ENCODE measurements at places on chromosomes 6 and 20. TPM values are rescaled to one million over a fixed set of nuclear protein-coding genes. Genes with fewer than 3 reads are reported as not detected.
A peak's percentile ranks its signal among the peaks of the same experiment; 100 is the strongest.

The SLA2 gene
- not detected for total RNA-seq

The GSTA2 gene
- total RNA-seq = 0.32 TPM

DNA sequence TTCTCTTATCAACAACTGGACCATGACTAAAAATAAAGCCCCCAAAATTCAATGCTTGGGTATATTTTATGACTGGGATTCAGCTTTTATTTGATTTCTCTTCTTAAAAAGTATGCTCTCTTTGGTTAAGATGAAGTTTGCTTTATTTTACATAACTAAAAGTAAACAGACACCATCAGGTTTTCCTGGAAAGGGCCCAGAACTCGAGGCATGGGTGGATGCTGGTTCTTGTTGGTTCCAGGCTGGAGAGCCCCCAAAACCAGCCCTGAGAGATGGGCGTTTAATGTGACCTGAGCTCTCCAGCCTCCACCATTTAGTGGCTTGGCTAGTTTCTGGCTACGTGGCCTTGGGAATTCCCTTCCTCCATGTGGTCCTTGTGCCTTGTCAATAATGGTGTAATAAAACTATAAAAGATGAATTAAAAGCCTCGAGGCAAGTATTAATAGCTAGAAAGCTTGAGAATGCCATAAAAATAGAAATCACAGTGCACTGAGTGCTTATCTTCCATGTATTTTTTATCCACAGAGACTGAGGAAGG is 34.1 kb downstream of the BANF2 start:
- no peak for DNase-seq

DNA sequence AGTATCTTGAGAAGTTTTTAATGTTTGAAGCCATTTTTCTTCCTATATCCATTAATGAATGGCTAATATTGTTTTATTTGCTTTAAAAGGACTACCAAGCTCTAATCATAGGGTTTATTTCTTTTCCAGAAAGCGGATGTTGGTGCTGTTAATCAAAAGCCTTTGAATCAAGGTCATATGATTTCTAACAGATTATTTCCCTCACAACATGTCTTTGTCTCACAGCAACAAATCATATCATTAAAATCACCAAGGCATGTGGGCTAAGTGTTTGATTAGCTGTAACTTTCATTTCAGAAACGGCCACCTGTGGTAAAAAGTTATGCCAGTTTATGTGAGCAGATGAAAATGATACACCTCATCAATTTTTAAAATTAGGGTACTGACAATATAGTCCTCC is 21.7 kb downstream of the TRAF3IP2 start:
- DNase-seq = peak; percentile 70

The SIRPB1 gene
- total RNA-seq = 1.8 TPM

The TP53TG5 gene
- total RNA-seq = not detected

The DLK2 gene
- 0.83 TPM for total RNA-seq

The MRPS18B gene
- 126 TPM for total RNA-seq

GRCh38 chr6:162181741-162182401 is 545.7 kb downstream of the PRKN start:
- DNase-seq = no peak

DNA sequence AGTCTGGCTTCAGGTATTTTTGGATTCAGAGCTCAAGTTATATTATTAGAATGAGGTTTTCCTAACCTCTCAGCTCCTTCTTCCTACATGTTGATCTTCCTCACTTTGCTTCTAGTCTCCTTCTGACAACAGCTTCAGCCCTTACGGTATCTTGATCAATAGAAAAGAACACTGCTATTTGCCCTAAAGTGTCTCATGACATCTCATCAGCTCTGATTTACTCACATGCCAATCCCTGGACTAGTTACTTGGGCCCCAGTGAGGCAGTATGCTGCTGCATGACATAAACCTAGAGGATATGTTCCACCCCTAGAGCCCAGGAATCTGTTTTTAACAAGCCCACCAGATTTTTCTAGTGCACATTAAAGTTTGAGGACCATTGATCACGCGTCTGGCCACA is 110.3 kb downstream of the UNC5CL start:
- DNase-seq = no peak

- DNase-seq = no peak
Measured at GRCh38 chr6:46549155-46549554, 57.9 kb upstream of the RCAN2 start.

DNA sequence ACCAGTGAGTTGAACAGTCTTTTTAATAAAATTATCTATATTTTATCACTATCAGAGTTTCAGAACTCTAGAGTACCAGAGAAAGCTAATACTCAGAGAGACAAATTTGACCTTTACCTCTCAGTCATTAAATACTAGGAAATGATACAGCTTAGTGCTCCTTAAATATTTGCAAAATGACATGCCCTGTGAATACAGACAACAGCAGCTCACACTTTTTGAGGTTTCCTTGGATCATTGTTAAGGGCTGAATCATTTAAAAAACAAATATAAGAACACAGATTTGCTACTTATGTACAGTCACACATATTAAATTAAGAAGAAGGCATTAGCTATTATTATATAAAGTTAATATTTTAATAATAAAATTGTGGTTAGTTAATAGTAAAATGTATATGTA is 1158.7 kb upstream of the EYS start:
- DNase-seq = no peak

The RHAG gene
- total RNA-seq = not detected

DNA sequence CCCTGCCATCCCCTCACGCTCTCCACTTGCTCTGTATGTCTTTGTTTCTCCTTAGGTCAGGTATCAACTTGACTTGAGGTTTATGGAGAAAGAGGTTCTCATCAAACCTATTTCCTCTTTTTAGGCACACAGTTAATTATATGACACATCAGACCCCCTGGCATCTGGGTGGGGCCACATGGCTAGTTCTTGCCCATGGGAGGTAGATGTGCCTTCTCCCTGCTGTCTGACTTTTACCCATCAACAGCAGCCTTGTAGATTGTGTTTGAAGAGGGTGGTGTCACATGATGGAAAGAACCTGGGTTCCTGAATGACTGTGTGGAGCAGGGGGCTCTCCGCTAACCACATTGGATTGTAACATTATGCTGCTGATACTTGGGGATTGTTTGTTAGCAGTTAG is 7.2 kb upstream of the UQCC2 start:
- no peak for DNase-seq

DNA sequence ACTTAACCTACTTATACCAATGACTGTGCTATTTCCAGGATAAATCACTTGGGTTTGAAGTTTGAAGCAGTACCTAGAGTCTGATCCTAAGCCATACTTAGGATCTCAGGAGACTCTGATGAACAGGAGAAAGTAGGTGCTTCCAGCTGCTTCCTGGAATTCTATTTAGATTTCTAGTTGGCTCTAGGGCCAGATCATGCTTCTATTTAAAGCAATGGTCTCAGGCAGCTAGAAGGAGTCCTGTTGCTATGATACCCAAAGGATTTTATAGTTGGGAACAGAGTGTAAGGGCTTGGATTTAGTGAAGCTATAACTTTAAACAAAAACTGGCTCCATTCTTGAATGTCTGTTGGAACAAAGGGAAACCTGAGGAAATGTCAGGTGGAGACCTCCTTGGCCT is 52.4 kb upstream of the TINAG start:
- no peak for DNase-seq

The ADGRF1 gene
- not detected for total RNA-seq

- DNase-seq = no peak
Measured at GRCh38 chr6:157089851-157090250, 233.5 kb downstream of the TMEM242 start.

The PIGU gene
- total RNA-seq = 32.1 TPM

The MMP24 gene
- total RNA-seq = 0.32 TPM

DNA sequence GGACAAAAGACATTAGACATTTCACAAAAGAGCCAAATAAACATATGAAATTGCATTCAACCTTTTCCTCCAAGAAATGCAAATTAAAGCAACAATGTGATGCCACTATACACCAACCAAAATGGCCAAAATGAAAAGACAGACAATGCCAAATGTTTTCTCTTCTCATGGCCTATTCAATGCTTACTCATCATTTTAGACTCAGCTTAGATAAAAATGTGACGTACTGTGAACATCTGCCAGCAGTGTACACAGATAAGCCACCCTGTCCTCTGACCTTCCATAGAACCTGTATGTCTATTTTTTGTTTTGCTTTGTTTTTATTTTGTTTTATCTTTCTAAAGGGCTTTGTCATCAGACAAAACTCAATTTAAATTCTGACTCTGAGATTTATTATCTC is 385.2 kb downstream of the FRK start:
- DNase-seq = no peak

DNA sequence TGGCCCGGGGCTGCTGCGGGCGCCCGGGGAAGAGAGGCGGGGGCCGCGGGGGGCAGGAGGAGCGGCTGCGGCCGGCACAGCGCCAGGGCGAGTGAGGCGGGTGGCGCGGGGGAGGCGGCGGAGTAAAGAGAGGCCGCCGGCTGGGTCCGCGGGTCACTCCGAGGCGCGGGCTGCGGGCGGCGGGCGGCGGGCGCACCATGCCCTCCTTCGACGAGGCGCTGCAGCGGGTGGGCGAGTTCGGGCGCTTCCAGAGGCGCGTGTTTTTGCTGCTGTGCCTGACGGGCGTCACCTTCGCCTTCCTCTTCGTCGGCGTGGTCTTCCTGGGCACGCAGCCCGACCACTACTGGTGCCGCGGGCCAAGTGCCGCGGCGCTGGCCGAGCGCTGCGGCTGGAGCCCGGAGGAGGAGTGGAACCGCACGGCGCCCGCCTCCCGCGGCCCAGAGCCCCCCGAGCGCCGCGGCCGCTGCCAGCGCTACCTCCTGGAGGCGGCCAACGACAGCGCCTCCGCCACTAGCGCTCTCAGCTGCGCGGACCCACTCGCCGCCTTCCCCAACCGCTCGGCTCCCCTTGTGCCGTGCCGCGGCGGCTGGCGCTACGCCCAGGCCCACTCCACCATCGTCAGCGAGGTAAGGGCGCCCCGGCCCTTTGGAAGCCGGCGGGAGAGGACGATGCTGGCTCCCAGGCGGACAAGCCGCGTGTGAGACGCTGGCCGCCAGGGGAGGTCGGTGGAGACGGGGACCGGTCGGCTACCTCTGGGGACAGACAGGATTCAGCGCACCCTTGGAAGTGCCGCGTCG is at the start of gene SLC22A3:
SLC22A3 (plus strand) TSS at position 156 of the 797 bp plus-strand sequence; CDS start at position 198, 42 bp downstream.
- DNase-seq = no peak

DNA sequence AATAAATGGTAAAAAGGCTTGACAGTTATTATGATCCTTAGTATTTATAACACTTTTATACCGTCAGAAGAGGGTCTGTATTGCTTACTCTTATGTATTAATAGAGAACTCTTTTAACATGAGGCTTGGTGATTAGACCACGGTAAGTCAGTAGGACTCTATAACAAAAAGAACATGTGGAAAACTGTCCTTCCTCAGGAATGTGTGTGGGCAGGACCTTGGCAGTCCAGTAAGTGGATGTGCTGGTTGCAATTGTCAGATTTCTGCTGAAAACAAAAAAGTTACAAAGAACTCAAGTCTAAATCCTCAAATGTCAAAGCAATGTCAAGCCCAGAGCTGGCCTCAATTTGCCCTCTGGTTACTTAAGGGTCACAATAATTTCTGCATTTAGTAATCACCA is 81.1 kb downstream of the PLCG1 start:
- DNase-seq = no peak

DNA sequence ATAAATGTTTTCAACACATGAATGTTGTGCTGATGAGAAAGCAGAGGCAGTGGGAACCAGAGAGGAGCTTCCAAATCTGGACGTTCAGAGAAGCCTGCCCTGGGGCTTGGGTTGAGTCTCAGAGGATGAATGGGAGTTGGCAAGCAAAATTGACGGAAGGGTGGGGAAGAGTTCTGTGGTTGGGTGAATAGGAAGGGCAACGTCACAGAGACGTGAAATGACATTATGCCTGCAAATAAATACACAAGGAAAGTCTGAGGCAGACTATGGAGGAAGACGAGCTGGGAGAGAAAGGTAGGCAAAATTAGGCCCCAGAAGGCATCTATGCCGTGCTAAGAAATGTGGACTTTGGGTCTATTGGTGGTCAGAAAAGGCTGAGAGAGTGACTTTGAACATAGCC is 25.2 kb upstream of the SGK1 start:
- DNase-seq = peak; percentile 79

The KIF25 gene
- 0.51 TPM for total RNA-seq

DNA sequence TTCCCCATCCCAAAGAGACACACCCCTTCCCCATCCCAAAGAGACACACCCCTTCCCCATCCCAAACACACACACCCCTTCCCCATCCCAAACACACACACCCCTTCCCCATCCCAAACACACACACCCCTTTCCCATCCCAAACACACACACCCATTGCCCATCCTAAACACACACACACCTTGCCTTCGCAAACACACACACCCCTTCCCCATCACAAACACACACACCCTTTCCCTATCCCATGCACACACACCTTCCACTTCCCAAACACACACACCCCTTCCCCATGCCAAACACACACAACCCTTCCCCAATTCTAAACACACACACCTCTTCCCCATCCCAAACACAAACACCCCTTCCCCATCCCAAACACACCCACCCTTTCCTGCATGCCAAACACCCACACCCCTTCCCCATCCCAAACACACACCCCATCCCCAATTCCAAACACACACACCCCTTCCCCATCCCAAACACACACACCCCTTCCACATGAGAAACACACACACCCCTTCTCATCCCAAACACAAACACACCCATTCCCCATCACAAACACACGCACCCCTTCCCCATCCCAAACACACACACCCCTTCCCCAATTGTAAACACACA is 315.3 kb downstream of the KIF16B start:
- DNase-seq = no peak

DNA sequence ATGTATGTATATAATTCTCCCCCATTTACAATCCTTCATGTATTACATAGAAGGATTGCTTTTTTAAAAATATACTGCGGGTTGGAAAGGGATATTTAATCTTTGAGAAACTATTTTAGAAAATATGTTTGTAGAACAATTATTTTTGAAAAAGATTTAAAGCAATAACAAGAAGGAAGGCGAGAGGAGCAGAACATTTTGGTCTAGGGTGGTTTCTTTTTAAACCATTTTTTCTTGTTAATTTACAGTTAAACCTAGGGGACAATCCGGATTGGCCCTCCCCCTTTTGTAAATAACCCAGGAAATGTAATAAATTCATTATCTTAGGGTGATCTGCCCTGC is 3.6 kb downstream of the FOXC1 start:
- no peak for DNase-seq

GRCh38 chr20:55830121-55830827 is 175.0 kb downstream of the CBLN4 start:
- no peak for DNase-seq

- DNase-seq = no peak
Measured at GRCh38 chr6:34580707-34581560, 24.8 kb upstream of the SPDEF start.

DNA sequence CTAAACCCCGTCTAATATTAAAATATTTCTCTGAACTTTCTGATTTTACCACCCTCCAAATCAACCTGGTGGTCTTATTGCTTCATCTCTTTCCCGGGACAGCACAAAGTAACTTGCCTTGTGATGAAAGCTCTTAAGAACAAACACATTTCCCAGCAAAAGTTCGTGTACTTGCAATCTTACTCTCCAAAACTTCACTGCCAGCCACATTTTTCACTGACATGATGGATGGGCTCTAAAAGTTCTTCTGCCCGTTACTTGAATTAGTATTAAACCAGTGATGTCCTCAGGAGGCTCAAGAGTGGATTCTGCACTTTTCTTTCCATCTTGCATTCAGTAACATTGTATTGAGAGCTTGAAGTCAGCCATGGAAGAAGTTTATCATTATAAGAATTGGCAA is 731.6 kb upstream of the GJE1 start:
- DNase-seq = no peak

GRCh38 chr6:46491628-46492547 is 639 bp upstream of the RCAN2 start:
- peak; percentile 41 for DNase-seq

Data from SK-MEL-5 (cell line).